IPS DF 19.7 (cell line): ENCODE measurements at places on chromosomes 12 and 14.

DNA sequence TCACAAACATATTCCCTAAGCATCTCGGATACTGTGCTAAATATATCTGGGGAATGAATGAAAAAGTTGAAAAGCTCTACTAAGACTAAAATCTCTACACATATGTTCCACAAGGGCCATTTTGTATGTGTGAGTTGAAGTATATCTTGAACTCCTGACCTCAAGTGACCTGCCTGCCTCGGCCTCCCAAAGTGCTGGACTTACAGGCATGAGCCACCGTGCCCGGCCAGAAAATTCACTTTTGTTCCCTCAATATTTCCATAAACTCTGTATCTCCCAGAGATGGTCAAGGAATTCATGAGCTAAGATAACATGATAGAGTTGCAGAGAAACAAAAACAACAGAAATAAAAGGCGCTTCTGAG is 1.5 kb upstream of the TUBA1C start:
- no peak for DNase-seq

- DNase-seq: no peak
These were observed 1318.4 kb downstream of the TMEM121 start for GRCh38 chr14:106844608-106845285.

DNA sequence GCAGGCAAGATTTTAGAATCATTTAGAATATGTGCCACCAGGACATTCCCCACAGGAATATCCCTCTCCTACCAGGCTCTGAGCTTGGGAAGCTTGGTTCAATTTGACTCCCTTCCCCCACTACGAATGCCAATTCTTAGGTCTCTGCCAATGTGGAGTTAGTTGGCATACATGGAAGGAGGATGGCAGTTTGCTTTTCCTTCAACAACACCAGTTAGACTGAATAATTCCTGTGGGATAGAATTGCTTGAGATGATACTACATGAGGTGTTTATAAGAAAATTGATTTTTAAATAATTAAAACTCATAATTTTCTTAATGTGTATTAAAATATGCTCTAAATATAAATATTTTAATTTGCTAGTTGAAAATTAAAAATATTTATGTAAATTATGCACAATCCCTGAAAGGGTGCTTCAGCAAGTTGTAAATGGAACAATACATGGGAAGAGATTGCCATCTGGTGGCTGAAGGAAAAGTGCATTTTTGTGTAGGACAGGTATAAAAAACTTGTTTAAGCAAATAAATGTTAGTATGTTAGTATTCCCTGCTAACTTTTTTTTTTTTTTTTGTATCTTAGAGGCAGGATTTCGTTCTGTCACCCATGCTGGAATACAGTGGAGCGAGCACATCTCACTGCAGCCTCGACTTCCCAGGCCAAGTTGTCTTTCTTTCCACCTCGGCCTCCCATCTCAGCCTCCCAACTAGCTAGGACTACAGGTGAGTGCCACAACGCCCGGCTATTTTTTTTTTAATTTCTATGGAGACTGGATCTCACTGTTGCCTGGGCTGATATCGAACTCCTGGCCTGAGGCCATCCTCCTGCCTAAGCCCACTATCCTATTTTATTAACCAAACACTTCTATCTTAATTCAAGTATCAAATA is 25.8 kb upstream of the STRAP start:
- peak; percentile 12 for DNase-seq

- no peak for DNase-seq
These were observed 129.8 kb downstream of the ACSS3 start for GRCh38 chr12:81207664-81208063.

- no peak for DNase-seq
These were observed 163.4 kb downstream of the OTOGL start for GRCh38 chr12:80262771-80263170.

- DNase-seq: no peak
These were observed 1211.7 kb downstream of the TMEM121 start for GRCh38 chr14:106738075-106738474.
